ENCODE measurements at places on chromosomes 16 and 17. TPM values are rescaled to one million over a fixed set of nuclear protein-coding genes. Genes with fewer than 3 reads are reported as not detected.

The SLC6A2 gene
- total RNA-seq: not detected

The XAF1 gene
- total RNA-seq: 434 TPM

The EFCAB5 gene
- total RNA-seq: 1.9 TPM

The P2RX1 gene
- 0.32 TPM for total RNA-seq

The EIF5A gene
- 698 TPM for total RNA-seq

The PLA2G10 gene
- not detected for total RNA-seq

The FKBP10 gene
- 0.51 TPM for total RNA-seq

The RAB37 gene
- total RNA-seq: 50.4 TPM

The KCNH6 gene
- not detected for total RNA-seq

The ZG16B gene
- total RNA-seq: 23.2 TPM

The CYLD gene
- 343 TPM for total RNA-seq

The MIEF2 gene
- 8.9 TPM for total RNA-seq

Measured in T-helper 1 cell treated with Interleukin-12 subunit alpha and Interleukin-12 subunit beta and Interleukin-4 antibody, amounts not matched to agents 30 ng/mL and 1 ng/mL, for 36 hours (primary cell).